ENCODE measurements at places on chromosomes 4 and X.

- no peak for DNase-seq
These were observed 4.1 kb upstream of the SEC24B start for GRCh38 chr4:109429545-109429944.

GRCh38 chr4:9999956-10000561, 21.2 kb downstream of the SLC2A9 start:
- no peak for DNase-seq

- DNase-seq: no peak
These were observed 153.0 kb upstream of the SCML1 start for GRCh38 chrX:17584248-17584681.

DNA sequence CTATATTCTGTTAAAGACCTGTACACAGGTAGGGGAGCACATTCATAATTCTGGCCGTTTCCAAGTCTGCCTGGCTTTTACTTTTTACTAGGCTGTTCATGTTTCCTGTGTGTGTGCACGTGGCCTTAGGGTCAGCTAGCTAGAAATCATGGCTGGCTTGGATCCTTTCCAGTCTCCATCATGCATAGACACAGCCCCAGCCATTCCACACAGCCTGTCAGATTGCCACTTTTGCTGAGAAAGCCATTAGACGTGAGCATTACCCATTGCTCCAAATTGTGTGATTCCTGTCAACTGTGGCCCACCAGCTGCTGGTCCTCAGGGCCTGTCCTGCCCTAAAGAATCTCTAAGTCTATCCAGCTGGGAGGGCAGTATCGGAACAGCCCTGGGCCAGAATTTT, 11.4 kb upstream of the SORCS2 start:
- DNase-seq: no peak

GRCh38 chr4:106426069-106426468, 57.5 kb upstream of the GIMD1 start:
- DNase-seq: no peak

GRCh38 chr4:86543560-86544309, 50.4 kb upstream of the PTPN13 start:
- no peak for DNase-seq

Data from transverse colon (tissue), 4 donors.